Omental fat pad (tissue), 4 donors: ENCODE measurements at places on chromosomes 2 and 18.

GRCh38 chr2:67479261-67479660 lies 82.1 kb downstream of the ETAA1 start:
- DNase-seq, result no peak

DNA sequence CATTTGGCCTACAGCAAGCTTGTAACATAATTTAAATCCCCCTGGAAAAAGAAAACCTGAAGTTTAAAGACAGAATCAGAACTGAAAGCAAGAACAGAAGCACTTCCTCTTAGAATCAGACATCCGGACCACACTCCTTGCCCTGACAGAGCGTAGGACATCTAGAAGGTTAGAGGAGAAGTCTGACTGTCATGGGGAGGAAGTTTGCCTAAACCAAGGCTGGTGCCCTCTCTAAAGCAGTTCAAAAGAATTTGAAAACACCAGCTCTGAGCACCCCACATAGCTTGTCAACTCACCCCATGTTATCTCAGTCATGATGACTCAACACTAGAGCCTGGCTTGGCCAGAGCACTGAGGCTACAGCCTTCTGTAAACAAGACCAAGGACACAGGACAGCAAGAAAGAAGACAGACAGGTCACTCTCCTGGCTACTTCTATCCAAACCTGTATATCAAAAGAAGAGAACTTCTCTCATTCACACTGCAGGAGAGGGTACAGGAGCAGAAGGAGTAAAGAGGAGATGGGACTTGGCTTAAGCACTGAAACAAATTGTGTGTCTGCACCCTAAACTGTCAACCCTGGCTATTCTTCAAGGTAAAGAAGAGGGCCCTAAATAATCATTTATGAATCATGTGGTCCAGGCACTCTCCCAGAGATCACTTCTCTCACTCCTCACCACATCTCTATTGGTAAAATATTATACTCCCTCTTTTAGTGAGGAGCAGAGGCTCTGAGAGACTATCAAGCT lies 198.6 kb downstream of the MEMO1 start:
- no peak for DNase-seq

- DNase-seq, result no peak
These were observed 84.1 kb upstream of the NABP1 start for GRCh38 chr2:191593622-191594385.

DNA sequence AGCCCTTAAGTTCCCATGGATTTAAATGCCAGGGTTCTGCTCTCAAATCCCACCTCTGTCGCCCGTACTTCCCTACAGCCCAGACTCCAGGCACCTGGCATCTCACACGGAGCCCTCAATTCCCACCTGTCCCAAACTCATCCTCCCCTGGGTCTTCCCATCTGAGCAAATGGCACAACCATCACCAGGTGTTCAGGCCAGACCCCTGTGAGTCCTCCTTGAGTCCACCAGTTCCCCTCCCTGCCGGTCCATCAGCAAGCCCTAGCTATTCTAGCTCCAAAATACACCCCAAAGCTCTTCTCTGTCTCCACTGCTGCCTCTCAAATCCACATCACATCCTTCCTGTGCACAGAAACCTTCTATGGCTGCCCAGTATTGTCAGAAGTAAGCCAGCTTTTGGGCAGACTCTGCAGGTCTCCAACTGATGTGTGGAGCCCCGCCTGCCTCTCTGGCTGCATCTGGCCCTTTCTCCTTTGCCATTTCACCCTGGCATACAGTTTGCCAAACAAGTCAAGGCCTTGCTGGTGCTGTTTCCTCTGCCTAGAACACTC lies 67.7 kb downstream of the DNMT3A start:
- DNase-seq, result no peak

- no peak for DNase-seq
These were observed 9.3 kb downstream of the TMEM182 start for GRCh38 chr2:102771114-102771513.

GRCh38 chr2:74772046-74772445 lies 61.9 kb upstream of the HK2 start:
- no peak for DNase-seq
